ENCODE measurements at places on chromosomes 1 and 21.

DNA sequence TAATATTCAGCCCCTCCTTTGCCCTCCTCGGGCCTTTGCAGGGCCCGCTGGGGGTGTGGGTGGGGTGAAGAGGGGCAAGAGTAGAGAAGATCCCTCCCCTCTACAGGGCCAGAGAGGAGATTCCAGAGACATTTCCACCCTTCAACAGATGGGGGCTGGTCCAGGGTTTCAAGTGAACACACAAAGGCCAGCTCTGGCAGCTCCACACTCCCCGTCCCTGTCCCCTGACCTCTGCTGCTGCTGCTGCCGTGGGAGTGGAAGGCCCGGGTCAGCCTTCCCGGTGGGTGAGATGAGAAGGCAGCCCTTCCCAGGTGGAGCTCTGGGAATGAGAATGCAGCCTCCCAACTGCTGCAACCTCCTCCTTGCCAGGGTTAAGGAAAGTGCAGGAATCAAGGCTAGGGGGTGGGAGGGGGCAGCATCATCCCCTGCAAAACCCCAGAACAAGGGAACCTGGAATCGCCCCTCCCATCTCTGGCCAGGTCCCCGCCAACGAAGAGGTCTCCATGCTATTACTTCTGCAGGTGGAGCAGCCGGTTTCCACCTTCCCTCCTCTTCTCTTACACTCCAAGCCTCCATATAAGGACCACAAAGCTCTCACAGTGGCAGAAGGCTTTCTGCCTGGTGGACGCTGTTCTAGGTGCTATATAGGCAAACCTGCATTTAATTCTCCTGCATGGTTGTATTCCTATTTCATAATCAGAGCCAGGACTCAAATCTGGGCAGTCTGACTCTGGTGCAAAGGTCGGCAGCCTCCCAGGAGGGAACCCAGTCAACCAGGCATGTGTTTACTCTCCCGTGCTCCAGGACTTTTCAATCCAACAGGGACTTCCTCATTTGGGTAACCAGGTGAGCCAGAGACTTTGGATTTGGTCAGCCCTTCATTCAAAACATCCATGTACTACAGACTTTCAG lies 22.9 kb upstream of the ARHGEF10L start:
- DNase-seq, result no peak

DNA sequence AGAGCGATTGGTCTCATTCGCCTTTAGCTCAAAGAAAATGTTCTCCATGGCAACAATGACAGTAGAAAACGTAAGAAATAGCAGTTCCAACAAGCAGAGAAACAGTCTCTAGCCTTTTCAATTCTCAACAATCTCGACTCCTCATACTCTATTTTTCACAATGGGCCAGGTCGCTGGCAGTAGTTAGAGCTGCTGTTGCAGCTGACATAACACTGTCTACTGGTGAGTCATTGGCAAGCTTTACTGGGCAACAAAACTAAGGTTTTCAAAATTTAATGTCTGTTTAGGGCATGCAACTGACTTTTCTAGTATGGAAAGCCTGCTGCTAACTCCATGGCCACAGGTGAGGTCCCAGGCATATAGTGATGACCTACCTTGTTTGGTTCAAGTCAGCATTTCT lies 221.1 kb upstream of the KAZN start:
- no peak for DNase-seq

DNA sequence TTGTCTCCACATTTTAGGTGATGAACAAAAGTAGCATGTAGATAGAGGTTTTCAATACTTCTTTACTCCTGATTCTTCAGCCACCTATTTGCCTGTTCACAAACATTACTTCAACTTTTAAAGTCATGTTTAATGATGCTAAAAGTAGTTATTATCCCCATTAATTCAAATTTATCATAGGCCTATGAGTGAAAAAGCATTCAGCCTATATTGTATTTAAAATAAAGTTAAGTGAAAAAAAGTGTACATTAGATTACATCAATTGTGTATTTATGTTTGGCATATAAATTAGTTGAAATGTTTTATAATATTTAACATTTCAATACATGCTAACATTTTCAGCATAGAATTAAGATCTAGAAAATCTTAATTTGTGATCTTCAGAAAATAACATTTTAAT lies 10.5 kb downstream of the CDKN2C start:
- DNase-seq, result no peak

GRCh38 chr1:27536767-27537166 lies 46.8 kb upstream of the WASF2 start:
- no peak for DNase-seq

Measured in AG04449 (cell line).